ENCODE measurements at places on chromosomes 3 and 15.

DNA sequence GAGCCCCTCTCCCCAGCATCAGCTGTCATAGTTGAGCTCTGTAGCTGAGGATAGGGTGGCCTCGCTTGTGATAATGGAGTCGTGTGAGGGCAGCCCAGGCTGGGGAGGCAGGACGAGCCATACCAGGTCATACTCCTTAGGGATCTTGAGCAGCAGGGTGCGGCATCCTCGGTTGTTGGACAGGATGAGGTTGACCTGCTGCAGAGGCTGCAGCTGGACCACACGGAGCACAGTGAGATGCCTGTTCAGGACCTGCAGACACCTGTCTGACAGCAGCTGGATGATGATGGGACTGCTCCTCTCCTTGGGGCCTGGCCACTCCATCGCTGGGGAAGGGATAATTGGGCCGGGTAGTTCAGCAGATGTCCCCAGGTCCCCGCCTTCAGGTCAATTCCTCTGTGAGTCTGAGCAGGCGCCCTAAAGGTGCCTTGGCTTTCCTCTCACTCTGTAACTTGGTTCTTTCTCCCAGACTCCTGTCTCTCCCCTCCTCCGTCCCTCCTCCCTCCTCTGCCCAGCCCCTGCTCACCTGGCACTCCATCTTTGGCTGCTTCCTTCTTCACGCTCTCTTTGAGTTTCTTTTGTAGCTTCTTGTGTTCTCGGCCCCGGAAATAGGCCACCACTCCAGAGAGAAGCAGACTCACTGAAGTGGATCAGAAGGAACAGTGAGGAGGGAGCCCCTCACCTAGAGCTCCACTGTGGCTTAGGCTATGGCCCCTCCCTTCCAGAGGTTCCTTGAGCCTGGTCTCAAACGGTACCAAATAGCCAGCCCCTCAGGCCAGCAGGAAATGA lies 7.8 kb downstream of the DUOX2 start:
- no peak for DNase-seq

GRCh38 chr3:123586968-123587367 lies 2.1 kb upstream of the HACD2 start:
- DNase-seq, result no peak

GRCh38 chr3:140630866-140631265 lies 47.0 kb upstream of the TRIM42 start:
- DNase-seq, result no peak

DNA sequence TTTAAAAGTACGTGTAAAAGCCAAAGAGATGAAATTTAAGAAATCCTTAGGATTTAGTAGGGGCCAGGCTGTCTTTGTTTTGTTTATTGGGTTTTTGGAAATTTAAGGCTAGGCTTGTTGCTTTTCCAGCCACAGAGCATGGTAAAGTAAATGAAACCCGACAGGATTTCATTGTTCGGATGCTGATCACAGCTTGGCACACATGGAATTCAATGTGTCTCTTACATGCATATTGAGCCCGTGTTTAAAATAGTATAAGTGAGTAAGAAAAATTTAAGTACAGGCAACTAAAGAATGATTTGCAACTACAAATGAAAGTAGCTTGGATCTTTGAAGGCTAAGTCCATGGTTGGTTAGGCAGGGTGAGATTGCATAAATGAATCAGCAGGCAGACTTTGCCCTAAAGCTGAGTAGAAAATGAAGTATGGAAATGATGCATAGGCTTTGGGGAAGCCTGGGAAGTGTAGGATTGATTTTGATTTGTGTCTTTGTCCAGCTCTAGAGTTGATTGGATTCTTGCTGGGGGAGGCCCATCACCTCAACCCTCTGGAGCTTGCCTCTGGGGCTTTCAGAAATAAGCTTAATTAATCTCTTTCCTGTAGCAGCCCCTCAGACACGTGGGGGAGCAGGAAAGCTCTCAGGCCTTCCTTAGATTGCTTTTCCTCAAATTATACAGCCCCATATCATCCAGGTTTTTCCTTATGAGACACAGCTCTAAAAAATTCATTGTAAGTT lies 68.2 kb upstream of the ADAMTSL3 start:
- DNase-seq, result no peak

DNA sequence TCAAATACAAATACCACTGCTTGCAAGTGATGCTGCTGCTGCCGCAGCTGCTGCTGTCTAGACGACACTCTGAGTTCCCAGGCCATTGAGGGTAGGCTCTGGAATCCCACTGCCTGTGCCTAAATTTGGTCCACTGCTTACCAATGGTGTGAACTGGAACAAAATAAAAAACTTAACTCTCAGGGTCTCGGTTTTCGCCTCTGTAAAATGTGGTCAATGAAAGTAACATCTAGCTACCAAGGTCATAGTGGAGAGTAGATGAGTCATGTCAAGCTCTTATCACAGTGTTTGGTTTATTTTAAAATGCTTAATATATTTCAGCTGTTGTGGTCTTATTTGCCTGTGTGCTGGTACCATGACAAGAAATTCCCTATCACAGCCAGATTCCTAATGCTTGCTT lies 299.3 kb downstream of the CLSTN2 start:
- DNase-seq, result no peak

Data from right cardiac atrium (tissue), 5 donors.